ENCODE measurements at places on chromosomes 13 and 19. TPM values are rescaled to one million over a fixed set of nuclear protein-coding genes. Genes with fewer than 3 reads are reported as not detected.

FXYD1 gene
- total RNA-seq, result not detected

IRS2 gene
- 1.1 TPM for total RNA-seq

ELSPBP1 gene
- total RNA-seq, result not detected

FFAR2 gene
- total RNA-seq, result not detected

All from natural killer cell treated with Interleukin-12 subunit alpha and Interleukin-12 subunit beta and Interleukin-15 and Interleukin-18, amount 100 ng/mL, for 72 hours (primary cell).